ENCODE measurements at places on chromosomes 7 and 10. TPM values are rescaled to one million over a fixed set of nuclear protein-coding genes. Genes with fewer than 3 reads are reported as not detected.
A peak's percentile ranks its signal among the peaks of the same experiment; 100 is the strongest.

SPDYE1 gene
- total RNA-seq = not detected

SDK1 gene
- 0.24 TPM for total RNA-seq

SLC18A3 gene
- not detected for total RNA-seq

DNA sequence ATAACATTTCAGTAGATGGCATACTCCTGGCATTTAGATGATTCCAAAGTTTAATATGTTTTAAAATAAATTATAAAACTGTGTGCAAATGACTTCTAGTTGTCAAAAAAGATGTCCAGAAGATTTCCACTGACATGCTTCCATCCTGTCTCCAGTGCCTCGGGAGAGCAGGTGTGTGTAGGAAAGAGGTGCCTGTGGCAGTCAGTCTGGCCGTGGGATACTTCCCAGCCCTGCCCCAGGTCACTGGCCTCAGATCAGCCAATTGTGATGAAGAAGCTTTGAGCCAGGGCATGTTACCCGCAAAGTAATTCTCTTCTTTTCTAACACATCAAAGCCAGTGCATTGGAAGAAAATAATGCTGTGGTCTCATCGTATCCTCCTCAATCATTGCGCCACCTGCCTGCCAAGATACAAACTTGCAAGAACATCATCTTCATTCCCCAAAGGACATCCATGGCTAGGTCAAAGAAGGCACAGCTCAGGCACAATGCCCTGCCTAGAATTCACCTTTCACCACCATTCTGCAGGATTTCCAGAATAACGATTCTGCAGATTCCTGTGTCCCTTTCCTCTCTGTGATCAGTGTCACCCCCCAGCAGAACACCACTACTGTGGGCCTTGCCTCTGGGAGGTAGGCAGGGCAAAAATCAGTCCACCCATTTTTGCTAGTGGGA, 6.3 kb upstream of the KCNMA1 start:
- no peak for DNase-seq

GRCh38 chr10:91340613-91341362, 69.4 kb upstream of the HECTD2 start:
- no peak for DNase-seq

DNA sequence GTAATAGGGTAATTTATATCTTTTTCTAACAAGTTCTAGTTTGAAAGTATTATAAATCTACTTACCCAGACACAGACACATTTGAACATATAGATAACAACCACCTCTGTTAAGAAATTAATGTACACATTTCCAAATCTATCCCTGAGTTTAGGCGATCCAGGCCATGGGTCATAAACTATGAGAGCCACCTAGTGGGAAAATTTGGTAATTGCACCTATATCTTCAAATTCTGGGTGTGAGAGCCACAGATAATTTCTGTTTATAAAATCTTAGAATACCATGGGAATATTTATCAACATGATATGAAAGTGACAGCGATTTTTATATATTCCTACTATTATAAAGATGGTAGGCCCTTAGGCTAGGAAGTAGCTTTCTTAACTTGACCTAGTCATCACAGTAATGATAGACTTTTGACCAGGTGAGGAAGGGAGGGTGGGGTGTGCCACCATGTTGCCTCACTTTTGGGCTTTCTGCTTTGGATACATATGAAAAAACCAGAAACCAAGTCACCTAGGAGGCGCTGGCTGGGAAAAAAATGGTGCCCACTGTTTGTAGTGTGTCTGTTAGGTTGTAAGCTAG, 8.0 kb upstream of the EPHA1 start:
- DNase-seq = peak; percentile 66

- DNase-seq = no peak
Observed at GRCh38 chr7:80844916-80845315, 73.9 kb downstream of the SEMA3C start.

DNA sequence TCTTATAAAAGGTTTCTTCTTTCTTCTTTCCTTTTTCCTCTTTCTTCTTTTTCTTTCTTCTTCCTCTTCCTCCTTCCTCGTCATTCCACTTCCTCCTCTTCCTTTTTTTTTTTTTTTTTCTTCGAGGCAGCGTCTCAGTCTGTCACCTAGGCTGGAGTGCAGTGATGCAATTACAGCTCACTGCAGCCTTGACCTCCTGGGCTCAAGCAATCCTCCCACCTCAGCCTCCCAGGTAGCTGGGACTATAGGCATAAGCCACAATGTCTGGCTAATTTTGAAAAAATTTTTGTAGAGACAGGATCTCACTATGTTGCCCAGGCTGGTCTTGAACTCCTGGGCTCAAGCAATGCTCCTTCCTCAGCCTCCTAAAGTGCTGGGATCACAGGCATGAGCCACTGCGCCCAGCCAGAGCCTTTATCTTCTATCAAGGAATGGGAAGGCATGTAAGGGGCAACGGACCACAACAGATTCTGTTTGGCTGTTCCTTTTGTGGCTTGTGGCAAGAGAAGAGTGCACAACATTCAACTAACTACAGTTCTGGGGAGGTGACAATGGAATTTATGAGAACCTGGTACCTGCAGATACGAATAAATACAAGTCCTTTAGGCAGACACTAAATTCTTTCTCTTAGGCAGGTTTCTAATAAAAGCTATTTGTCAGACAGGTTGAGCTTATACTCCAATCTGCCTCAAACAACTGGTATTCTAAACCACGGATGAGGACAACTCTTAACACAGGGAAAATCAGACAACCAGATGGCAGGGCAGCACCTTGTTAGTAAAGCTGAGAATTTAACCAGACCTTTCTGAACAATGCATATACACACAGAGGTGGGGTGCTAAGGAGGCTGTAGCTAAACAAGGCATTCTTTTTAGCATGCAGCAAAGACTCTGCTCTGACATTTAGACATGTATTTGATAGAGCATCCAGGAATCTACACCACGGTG, 100.3 kb downstream of the DOCK4 start:
- no peak for DNase-seq
